Activated CD8-positive, alpha-beta memory T cell treated with anti-CD3 and anti-CD28 coated beads for 48 hours (primary cell): ENCODE measurements at places on chromosomes 2 and 18.

GRCh38 chr2:118584062-118584749, 263.2 kb downstream of the EN1 start:
- DNase-seq: no peak

DNA sequence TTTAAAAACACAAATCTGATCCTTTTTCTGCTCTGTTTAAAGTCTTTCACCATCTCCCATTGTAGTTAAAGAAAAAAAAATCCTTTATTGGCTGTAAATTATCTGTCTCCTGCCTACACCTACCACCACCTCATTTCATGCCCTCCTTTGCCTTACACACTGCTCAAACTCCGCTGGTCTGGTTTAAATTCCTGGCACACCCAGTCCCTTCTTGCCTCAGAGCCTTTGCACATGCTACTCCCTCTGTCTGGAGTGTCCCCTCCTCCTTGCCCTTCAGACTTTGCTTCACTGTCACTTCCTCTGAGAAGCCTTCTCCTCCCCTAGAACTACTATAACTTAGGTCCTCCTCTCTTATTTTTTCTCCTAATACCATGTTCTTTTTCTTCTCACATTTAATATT, 49.6 kb downstream of the OSBPL6 start:
- no peak for DNase-seq

- DNase-seq: no peak
Measured at GRCh38 chr2:23235736-23236135, 149.2 kb upstream of the KLHL29 start.

DNA sequence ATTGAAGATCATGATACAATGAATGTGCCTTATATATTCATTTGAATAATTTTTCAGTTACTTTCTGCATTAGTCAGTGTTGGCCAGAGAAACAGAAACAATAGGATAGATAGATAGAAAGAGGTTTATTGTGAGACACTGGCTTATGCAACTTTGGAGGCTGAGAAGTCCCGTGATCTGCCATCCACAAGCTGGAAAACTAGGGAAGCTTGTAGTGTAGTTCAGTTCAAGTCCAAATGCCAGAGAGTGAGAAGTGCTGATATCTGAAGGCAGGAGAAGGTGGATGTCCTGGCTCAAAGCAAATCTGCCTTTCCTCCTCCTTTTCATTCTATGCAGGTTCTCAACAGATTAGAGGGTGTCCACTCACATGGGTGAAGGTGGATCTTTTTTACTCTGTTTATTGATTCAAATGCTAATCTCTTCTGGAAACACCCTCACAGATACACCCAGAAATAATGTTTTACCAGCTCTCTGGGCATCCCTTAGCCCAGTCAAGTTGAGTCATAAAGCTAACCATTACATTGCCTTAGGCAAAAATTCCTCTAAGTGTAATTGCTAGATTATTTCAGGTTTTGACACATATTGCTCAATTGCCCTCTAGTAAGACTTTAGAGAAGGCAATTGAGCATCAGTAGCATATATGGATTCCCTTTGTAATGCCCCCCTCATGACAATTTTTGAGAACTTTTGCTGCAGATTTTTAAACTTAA, 341.4 kb downstream of the LPIN1 start:
- DNase-seq: no peak

- DNase-seq: no peak
Measured at GRCh38 chr2:39851651-39852110, 72.6 kb upstream of the THUMPD2 start.

- no peak for DNase-seq
Measured at GRCh38 chr2:54106631-54107454, 8.6 kb upstream of the ACYP2 start.

- no peak for DNase-seq
Measured at GRCh38 chr2:98242003-98242402, 104.3 kb upstream of the CNGA3 start.

DNA sequence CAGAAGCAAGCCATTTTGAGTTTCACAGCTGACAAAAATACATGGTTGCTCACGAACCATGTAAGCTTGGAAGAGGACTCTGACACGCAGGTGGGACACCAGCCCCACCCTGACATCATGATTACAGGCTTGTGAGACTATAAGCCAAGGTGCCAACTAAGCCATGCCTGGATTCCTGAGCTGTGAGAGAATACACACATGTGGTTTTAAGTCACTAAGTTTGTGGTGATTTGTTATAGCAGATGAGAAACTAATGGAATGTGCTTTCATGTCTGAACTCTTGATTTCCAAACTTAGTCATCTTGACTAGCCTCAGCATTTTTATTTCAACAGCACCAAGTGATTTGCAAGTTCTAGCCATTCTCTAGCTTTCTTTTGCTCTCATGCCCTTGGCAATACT, 676.1 kb upstream of the CELF4 start:
- no peak for DNase-seq

GRCh38 chr18:37222999-37223378, 342.6 kb downstream of the CELF4 start:
- DNase-seq: no peak

- no peak for DNase-seq
Measured at GRCh38 chr2:177748360-177748759, 324.2 kb downstream of the PDE11A start.

DNA sequence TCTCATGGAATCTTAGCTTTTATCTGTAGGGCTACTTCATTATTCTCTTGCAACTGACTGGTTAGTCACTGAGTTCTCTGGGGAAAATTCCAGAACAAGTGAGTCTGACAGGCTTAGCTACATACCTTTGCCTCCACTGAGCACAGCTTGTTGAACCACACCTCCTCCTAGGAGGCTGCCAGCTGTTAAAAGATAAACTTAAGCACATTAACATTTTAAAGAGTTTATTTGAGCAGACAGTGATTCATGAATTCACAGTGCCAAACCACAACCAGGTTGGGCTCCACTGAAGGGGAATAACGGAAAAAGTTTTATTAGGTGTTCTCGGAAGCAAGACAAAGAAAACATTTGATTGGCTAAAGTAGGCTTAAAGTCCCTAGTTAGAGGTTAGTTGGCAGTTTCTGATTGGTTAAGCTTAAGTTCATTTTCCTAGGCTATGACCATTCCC, 12.5 kb upstream of the SLC38A11 start:
- DNase-seq: no peak

DNA sequence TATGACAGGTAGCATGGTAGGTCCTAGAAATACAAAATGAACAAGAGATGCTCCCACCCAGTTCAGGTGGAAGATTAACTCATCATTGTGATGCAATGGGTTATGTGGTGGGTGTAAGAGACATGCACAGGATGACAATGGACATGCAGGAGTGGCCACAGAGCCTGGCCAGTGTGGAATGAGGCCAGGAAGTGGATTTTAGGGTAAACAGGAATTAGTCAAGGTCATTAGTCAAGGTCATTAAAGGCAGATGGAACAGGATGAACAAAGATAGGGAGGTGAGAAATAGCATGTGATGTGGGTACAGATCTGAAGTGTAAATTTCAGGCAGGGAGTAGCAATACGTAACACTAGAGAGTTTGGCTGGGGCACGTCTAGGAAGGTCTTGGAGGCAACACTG, 15.6 kb upstream of the SERTAD2 start:
- no peak for DNase-seq

GRCh38 chr2:38123911-38124310, 48.0 kb upstream of the CYP1B1 start:
- DNase-seq: no peak

- no peak for DNase-seq
Measured at GRCh38 chr2:169476459-169476858, 2.8 kb upstream of the BBS5 start.

DNA sequence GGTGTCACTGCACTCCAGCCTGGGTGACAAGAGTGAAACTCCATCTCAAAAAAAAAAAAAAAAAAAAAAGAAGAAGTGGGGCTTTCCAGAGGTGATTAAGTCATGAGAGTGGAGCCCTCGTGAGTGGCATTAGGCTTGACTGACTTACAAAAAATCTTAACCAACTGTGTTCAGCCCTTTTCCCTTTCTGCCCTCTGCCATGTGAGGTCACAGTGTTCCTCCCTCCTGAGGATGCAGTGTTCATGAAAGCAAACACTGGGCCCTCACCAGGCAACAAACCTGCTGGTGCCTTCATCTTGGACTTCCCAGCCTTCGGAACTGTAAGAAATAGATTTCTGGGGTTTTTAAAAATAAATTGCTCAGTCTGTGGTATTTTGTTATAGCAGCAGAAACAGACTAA, 37.0 kb upstream of the METTL21A start:
- no peak for DNase-seq

DNA sequence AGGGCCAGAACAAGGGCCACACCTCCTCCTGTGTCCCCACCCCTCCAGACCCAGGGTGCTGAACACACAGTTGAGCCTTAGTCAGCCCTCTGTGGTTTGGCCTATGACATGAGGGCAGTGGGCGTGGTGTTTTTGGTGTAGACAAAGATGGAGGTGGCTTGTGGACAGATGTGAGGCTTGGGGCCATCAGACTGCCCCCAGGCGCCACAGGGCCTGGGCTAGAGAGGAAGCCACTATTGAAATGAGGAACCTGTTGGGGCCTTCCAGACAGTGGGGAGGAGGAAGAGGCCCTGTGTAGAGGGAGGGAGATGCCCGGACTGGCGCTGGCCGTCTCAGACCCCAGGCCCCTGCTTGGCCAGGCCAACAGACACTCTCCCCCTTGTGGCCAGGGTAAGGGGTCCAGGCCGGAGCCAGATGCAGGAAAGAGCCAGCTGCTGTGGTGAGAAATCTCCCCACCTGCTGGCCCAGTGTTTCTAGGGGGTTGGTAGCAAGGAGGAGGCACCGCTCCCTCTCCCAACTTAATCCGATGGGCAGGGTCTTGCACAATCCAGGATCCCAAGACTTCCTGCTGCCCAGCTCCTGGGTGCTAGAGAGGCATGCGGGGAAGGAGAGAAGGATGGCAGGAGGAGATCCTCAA, 53.8 kb downstream of the SMAD7 start:
- DNase-seq: no peak

DNA sequence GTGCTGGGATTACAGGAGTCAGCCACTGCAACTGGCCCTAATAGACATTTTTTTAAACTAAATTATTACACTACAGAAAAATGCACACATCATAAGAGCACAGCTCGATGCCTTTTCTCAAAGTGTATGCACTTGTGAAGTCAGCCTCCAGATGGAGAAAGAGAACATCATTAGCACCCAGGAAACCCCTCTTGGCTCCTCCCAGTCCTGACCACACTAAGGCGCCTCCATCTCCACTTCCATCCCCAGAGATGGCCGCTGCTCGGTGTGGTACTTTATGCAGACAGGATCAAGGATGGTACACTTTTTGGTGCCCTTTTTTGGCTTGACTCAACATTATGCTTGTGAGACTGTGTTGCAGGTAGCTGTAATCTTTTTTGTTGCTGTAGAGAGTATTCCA, 34.8 kb downstream of the RRM2 start:
- no peak for DNase-seq

DNA sequence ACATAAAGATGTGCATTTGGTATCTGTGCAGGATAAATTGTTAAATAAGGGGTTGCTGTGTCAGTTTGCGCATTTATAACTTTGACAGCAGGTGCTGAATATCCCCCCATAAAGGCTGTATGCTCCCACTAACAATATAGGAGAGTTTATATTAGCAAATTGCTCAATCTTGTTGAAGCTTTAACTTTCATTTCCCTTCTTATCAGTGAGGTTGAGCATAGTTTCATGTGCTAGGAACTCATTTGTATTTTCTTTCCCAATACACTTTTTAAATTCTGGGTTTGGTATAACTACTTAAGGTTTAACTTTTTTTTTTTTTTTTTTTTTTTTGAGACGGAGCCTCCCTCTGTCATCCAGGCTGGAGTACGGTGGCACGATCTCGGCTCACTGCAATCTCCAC, 89.0 kb downstream of the FAM117B start:
- no peak for DNase-seq

DNA sequence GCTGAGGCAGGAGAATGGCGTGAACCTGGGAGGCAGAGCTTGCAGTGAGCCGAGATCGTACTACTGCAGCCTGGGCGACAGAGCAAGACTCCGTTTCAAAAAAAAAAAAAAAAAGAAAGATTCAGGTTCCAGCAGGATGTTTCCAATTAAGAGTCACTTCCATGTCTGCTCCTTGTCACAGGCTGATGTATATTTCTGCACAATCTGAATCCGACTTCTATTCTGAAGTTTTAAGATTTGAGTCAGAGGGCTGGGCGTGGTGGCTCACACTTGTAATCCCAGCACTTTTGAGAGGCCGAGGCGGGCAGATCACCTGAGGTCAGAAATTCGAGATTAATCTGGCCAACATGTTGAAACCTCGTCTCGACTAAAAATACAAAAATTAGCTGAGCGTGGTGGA, 24.7 kb downstream of the SNRPD1 start:
- DNase-seq: no peak

- DNase-seq: no peak
Measured at GRCh38 chr2:26636935-26637334, 4.2 kb downstream of the CIB4 start.

DNA sequence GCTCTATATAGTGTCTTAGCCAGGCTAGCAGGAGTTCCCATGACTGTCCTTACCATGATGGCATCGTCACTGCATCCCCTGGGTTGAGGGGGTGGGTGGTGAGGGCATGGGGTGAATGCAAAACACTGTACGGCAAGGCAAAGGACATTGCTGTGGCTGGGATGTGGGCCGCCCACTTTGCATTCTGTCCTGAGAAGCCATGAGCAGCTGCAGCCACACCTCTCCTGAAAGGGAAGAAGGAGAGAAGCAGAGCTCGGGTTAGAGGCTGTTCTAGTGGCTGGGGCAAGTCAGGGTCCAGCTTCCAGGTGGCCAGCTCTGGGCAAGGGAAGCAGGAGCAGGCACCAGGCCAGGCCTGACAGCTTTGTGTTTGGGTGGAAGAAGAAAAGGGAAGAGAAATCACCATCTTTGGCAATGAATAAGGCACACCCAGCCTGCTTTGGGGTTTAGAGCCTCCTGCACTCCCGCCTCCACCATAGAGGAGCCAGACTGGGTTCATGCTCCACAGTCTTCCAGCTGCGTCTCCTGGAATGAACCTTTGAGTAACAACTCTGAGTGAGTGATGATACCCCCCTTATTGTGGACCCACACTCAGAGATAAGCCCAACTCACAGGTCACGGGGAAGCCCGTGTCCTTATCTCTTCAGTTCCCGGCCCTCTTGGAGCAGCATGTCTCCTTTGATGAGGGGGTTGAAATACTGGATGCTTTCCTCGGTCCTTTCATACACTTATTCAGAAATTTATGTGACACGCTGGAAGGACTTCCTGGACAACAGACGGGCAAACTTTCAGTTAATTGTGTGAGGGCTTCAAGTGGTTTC, 63.4 kb downstream of the INPP4A start:
- DNase-seq: no peak
